Fibroblast of pulmonary artery (primary cell): ENCODE measurements at places on chromosomes 2 and 18.

DNA sequence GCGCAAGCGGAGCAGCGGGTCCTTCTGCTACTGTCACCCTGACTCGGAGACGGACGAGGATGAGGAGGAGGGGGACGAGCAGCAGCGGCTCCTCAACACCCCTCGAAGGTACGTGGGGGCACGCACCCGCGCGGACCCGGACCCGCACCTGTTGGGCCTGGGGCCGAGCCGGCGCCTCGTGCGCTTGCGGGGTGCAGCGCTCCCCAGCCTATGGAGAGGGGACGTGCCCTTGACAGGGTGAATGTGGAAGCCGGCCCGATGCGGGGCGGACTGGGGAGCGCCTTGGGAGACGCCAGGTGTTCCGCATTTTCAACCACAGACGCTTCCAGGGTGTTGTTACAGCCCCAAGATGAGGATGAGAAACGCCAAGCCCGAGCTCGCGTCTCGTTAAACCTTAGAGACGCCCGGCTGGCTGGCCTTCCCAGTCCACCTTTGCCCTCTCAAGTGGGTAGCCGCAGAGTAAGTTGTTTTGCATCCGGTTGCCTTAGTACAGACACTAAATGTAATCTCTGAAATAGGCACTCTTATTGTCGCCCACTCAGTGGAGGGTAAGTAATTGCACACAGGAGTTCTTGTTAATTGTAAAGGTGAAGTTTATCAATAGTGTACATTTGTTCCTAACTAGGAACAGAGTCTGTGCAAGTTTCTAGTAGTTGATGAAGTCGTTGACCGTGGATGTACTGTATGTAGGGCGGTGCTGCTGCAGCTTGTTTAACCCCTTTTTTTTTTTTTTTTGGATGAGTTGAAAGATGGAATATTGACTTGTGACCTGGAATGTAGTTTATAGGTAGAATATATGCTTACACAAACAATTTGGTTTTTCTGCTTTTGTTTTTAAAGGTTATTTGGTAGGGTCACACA lies 815 bp downstream of the GMCL1 start:
- DNase-seq: peak; percentile 24

GRCh38 chr2:140128909-140129308 lies 1348.7 kb upstream of the NXPH2 start:
- no peak for DNase-seq

DNA sequence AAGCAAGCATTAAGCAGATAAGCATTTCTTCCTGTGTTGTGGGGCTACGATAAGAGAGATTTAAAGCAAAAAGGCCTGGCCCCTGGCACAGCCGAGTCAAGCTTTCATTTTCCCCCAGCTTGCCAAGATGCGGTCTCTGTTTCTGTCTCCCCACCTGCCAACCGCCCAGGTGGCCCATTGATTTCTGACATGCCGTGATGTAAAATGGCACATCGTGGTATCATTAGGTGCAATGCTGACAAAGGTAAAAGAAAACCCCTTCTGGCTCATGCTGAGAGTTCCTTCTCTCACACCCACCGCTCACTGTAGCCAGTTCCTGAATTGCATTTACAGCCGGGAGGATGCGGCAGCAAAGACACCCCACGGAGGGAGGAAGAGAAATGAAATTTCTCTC lies 62.8 kb downstream of the BOD1L2 start:
- no peak for DNase-seq

DNA sequence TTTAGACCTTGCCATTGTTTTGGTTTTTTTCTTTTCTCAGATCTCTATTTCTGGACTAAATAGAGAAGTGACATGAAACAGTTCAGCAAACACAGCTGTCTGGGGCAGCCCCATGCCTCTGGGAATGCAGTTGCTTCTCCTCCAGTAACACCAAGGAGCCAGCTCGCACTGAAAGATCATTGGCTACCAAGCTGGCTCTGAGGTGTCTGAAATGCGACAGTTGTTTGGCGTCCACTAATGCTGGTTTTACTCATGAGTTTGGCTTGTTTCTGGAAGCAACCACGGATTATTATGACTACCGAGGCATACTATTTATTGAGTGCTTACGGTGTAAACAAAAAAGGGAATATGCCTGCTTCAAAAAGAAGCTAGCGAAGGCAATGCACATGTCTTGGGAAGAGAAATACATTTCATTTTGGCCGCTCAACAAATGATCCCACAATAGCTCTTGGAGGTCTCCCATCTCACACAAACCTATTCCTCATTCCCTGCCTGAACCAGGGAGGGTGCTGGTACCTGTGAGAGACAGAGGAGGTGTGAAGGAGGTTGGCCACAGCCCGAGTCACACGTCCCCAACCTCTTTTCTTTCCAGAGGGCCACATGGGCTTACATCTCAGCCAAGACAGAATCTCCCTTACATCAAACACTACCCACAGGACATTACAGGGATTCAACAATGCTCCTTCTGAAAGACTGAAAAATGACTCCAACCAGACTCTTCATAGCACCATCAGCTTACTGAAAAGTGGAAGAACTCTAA lies 37.5 kb upstream of the NEB start:
- DNase-seq: peak; percentile 16

DNA sequence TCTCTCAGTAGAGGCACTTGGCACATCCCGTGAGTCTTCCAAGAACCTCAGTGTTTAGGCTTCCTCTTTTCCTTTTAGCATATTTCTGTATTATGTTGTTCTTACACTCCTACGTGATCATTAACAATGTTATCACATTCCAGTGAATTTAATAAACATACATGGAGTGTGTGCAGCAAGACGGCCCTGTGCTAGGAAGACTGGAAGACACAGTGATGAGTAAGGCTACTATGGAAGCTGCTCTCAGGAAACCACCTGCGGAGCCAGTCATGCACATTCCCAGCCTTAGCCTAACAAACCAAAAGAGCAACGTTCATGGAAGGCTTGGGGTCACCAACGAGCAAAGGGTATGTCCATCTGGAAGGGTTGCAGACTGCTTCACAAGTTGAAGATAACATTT lies 103.4 kb downstream of the ETAA1 start:
- DNase-seq: peak; percentile 64

DNA sequence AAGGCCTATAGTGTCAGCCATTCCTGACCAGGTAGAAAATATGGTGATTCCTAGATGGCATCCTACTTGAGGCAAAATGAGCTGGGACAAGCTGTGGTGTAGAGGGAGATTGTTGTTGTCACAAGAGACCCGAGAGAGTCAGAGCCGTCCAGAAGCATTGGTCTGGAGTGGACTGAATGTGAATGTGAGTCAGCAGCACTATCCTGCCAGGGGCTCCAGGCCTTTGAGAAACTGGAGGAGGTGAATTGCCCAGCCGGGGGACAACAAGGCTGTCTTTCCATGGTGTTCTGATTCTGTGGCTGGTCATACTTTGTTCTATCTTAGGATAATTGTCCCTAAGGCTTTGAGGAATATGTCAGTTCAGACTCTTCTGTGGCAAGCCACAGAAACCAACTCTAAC lies 29.4 kb upstream of the EIF2AK3 start:
- peak; percentile 37 for DNase-seq

- DNase-seq: no peak
Measured at GRCh38 chr2:6249557-6249956, 557.4 kb downstream of the SOX11 start.
